ENCODE measurements at places on chromosomes 16 and 17.

- DNase-seq = no peak
Observed at GRCh38 chr16:14529010-14529669, 100.9 kb downstream of the PARN start.

GRCh38 chr16:81661082-81661481 is 118.0 kb upstream of the PLCG2 start:
- no peak for DNase-seq

- DNase-seq = no peak
Observed at GRCh38 chr17:9322326-9322725, 253.3 kb downstream of the STX8 start.

- DNase-seq = no peak
Observed at GRCh38 chr17:78818152-78818846, 22.3 kb downstream of the USP36 start.

DNA sequence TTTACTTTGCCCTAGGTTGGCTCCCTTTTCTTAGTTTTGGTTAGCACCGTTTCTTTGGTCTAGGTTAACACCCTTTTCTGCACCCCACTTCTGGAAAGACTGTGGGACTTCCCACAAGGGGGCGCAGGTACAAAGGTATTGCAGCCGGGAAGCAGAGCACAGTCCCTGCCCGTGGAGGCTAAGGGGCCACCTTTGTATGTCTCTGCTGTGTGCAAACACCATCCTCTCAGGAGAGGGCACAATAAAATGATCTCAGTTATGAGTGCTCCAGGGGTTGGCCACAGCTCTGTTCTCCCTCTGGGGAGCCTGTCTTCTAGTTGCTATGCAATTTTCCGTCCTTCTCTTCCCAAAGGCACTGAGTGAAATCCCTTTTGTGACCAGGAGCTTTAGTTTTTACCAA is 28.4 kb upstream of the TMC5 start:
- no peak for DNase-seq

GRCh38 chr17:75853433-75853832 is 1.7 kb downstream of the WBP2 start:
- no peak for DNase-seq

- DNase-seq = peak; percentile 61
Observed at GRCh38 chr17:48026502-48027321, 10.9 kb downstream of the COPZ2 start.

DNA sequence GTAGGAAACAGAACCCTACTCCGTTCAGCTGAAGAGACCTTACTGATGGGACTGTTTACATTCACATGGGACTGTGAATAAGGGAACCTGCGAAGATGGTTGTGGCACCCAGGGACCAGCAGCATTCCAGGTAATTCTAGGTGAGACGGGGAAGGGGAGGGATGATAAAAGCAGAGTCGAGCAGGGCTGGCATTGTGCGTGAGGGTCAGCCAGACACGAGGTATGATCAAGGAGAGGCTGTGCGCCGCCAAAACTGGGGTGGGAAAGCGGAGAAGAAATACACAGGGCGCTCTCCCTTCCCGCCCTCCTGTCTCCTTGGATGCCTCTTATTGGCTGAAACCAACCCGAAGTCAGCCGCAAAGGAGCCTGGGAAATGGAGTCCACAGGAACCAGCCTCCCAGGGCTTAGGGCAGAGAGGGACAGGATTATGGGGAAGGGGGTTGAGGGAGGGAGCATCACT is 38.4 kb upstream of the CSNK2A2 start:
- DNase-seq = no peak

- DNase-seq = no peak
Observed at GRCh38 chr17:79558091-79558900, 52.6 kb downstream of the RBFOX3 start.

DNA sequence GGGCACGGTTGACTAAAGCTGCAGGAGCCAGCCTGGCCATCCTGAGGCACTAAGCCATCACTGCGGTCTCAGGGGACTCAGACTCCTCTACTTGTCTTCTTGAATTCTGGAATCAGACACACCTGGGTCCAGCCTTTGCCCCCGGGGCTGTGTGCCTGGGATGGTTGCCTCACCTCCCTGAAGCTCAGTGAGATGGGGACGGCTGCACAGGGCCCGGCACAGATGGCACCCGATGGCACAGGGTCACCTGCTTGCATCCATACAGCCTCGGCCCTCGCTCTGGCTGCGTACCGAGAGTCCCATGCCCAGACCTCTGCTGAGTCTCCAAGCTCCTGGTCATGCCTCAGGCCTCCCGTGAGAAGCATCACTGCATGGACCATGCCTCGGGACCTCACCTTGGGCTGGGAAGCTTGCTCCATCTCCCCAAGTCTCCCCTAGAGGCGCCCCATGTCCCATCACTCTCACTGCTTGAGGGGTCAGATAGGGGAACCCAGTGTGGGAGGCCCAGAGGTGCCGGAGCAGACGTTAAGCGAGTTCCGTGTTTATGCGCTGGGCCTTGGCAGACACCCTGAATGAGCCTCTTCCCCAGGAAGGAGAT is 316.3 kb downstream of the SEC14L1 start:
- DNase-seq = no peak

- DNase-seq = no peak
Observed at GRCh38 chr16:14564861-14565687, 65.0 kb downstream of the PARN start.

DNA sequence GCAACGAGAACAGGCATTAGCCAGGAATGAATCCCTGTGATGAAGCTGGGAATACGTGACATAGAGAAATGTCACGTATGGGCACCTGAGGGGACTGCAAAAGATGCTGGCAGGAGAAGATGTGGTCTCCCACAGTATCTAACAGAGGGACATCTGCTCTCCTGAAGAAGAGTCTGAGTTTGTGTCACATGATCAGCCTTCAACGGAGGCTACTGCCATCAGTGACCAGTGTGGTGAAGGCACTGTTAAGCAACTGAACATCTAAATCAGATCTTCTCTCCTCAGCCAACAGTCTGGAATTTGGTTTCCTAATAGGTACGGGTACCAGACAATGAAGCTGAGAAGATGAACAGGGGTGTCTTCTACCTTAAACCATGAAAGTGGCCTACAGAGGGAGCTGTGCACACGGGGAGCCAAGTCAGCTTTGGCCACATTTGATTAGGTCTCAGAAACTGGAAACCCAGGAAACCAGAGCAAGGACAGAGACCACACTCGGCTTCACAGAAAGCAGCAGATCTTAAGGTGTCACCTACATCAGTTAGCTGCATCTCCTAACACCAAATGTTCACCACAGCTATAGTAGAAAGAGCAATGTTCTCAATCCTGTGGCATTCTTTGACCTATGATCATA is 41.8 kb downstream of the BRD7 start:
- DNase-seq = peak; percentile 76

- DNase-seq = no peak
Observed at GRCh38 chr16:4160658-4161430, 44.6 kb upstream of the ADCY9 start.

DNA sequence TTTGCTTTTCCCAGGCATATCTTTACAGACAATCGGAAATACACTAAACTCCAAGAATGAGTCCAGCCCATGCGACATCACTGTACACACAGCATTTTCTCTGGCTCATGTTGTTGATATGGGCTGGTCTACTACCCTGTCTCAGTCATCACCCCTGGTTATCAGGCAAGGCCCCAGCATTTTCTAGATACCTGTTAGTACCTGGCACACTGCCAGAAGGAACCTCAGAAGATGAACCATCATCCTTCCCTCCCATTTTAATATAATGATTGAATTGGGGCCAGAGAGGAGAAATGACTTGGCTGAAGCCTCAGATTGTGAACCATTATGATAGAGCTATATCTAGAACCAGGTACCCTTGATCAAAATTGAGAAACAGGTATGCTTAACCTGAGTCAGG is 406.2 kb downstream of the CDH11 start:
- DNase-seq = no peak

DNA sequence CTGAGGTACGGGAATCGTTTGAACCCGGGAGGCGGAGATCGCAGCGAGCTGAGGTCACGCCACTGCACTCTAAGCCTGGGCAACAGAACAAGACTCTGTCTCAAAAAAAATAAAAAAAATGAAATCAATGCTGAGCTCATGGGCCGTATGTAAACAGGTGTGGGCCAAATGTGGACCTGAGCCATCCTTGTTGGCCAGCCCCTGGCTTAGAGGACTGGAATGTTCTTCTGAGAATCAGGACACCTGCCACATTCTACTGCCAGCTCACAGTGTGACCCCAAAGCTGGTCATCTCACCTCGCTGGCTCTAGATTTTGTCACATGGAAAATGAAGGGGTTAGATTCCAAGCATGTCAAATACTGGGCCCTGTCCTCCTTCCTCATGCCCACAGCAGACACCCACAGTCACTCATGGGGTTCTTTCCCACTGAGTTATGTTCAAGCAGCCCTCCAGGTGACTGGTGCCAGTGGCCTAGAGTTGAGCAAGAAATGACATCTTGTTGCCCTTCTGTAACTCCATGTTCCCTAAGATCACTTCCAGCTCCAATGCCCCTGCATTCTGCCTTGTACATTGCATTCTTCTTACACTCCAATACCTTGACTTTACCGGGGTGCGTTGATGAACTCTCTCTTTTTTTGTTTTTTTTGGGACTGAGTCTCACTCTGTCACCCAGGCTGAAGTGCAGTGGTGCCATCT is 110.6 kb downstream of the ABCC1 start:
- DNase-seq = no peak

DNA sequence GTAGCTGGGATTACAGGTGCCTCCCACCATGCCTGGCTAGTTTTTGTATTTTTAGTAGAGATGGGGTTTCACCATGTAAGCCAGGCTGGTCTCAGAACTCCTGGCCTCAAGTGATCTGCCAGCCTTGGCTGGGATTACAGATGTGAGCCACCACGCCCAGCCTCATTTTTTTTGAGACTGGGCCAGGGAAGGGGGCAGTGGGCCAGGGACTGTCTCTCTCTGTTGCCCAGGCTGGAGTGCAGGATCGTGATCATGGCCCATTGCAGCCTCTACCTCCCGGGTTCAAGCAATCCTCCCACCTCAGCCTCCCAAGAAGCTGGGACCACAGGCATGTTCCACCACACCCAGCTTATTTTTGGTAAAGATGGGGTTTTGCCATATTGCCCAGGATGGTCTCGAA is 16.0 kb downstream of the RSL1D1 start:
- no peak for DNase-seq

DNA sequence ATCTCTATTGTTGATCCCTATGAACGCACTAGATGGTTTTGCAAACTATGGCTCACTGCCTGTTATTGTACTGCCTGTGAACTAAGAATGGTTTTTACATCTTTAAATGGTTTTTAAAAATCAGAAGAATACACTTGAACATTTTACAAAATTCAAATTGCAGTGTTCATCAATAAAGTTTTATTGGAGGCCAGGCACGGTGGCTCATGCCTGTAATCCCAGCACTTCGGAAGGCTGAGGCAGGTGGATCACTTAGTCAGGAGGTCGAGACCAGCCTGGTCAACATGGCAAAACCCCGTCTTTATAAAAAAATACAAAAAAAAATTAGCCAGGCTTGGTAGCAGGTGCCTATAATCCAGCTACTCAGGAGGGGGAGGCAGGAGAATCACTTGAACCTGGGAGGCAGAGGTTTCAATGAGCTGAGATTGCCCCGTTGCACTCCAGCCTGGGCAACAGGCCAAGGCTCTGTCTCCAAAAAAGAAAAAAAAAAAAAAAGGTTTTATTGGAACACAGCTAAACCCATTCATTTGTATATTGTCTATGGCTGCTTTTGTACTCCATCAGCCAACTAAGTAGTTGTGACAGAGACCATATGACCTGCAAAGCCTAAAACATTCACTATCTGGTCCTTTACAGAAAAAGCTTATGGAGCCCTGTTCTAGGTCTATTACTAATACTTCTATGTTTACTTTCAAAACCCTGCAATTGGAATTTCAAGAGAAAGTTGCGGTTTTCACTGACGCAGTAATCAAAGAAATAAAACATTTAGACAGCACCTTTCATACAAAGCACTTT is 18.9 kb downstream of the IKZF3 start:
- no peak for DNase-seq

GRCh38 chr16:12679660-12680272 is 123.9 kb downstream of the CPPED1 start:
- no peak for DNase-seq

DNA sequence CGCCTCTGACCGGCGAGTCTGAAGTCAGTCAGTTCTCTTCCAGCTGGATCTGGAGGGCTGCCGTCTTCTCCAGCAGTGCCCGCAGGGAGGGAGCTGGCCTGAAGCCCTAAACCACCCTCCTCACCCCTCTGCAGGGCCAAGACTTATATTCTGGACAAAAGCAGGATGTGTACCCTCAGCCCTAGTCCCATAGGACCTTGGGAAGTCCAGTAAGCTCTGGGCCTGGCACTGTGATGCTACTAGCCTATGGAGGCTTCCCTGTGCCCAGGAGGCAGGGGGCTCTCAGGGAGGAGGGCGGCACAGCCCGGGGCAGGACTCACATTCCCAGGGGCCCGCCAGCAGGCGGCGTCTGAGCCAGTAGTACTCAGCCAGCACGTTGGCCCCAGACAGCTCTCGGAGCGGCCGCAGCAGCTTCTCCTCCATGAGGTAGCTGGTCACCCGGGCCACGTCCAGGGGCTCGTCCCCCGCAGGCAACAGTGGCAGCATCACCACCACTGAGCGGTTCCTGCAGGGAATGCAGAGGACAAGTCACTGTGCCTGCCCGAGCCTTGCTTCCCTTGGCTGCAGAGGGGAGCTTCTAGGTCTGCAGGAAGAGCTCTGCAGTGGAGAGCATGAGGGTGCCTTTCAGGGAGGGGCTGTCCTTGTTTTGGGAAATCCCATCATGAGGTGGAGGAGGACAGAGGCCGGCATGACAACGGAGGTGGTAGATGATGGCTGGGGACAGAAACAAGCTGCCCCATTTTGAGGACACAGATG is 41.7 kb downstream of the RMI2 start:
- DNase-seq = no peak

DNA sequence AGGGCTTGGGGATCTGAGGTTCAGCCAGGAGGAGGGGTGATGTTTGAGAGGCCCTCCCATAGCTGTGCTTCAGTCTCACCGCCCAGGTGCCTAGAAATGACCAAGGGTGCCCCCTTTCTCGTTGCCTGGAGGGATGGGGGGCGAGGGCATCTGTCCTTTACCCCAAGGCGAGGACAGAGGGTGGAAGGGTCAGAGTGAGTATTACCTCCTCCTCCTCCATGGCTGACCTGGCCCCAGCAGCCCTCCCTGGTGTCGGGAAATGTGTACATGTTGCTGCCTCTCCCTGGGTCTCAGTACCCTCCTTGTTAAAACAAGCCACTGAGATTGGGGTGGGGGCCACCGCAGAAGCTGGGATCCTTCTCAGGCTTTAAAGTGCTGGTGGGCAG is 2.4 kb downstream of the NECAB2 start:
- no peak for DNase-seq

- no peak for DNase-seq
Observed at GRCh38 chr17:77636835-77637817, 321.4 kb upstream of the TNRC6C start.

GRCh38 chr16:10130538-10130937 is 51.7 kb downstream of the GRIN2A start:
- DNase-seq = no peak

GRCh38 chr17:70329721-70330120 is 160.4 kb downstream of the KCNJ2 start:
- DNase-seq = no peak

DNA sequence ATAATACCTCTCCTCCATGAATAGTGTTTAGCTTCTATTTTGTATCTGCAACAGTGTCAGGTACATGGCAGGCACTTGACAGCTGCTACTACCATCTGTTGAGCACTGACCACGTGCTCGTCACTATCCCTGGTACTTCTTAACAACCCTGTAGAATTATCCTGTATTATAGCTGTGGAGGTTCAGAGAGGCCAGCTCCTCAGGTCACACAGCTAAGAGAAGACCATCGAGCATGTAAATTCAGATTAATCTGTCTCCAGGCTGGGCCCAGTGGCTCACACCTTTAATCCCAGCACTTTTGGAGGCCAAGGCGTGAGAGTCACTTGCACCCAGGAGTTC is 26.3 kb downstream of the WSB1 start:
- no peak for DNase-seq

GRCh38 chr17:80177986-80178595 is 8.3 kb downstream of the CARD14 start:
- no peak for DNase-seq

Data from central memory CD8-positive, alpha-beta T cell (primary cell).